ENCODE measurements at places on chromosomes 1 and 21. TPM values are rescaled to one million over a fixed set of nuclear protein-coding genes. Genes with fewer than 3 reads are reported as not detected.

Gene PRDM16
- polyA plus RNA-seq: 6.5 TPM

Gene GJB5
- not detected for polyA plus RNA-seq

Gene SV2A
- polyA plus RNA-seq: 172 TPM

Gene E2F2
- 3.5 TPM for polyA plus RNA-seq
